Activated CD4-positive, alpha-beta T cell treated with anti-CD3 and anti-CD28 coated beads for 36 hours (primary cell): ENCODE measurements at places on chromosomes 13 and 19. TPM values are rescaled to one million over a fixed set of nuclear protein-coding genes. Genes with fewer than 3 reads are reported as not detected.

The CFAP97D2 gene
- not detected for total RNA-seq

The KLF12 gene
- 20.1 TPM for total RNA-seq

The MAP4K1 gene
- 198 TPM for total RNA-seq

The CAPN12 gene
- 4.4 TPM for total RNA-seq

The PRTN3 gene
- not detected for total RNA-seq

The PGLYRP2 gene
- not detected for total RNA-seq
